Activated CD8-positive, alpha-beta memory T cell treated with anti-CD3 and anti-CD28 coated beads, Interleukin-2, amount 50 U/mL, for 4 hours (primary cell): ENCODE measurements at places on chromosomes 13 and 19.

GRCh38 chr19:5023128-5023571 is 54.2 kb downstream of the KDM4B start:
- no peak for DNase-seq

DNA sequence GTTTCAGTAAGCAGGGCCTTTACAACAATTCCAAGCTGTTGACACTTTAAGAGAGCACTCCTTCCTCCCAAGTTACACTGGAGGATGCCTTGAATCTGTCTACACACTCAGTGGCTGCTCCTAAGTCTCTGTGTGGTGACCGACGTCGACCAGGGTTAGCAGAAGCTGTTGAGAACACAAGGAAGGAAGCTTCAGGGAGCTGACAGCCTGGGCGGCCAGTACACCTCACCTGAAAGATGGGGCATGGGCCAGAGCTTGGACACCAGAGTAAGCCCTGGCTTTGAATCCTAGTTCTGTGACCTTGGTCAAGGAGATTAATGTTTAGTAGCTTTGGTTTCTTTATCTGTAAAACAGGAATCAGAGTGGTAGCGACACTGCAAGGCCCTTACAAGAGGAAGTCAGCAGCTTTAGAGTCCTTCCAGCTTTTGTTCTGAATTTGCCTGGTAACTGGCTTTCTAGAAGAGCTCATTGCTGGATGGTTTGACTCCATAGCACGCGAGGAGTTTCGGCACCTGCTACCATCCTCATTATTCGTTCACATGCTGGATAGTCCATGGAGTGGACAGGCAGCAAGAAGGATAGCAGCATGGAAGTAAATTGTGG is 214.2 kb downstream of the FGF9 start:
- no peak for DNase-seq

- peak; percentile 67 for DNase-seq
Measured at GRCh38 chr19:2083174-2083854, 12.8 kb downstream of the MOB3A start.

GRCh38 chr19:39156326-39157230 is 31.0 kb downstream of the PAK4 start:
- no peak for DNase-seq

GRCh38 chr19:991174-991931 is 7.2 kb downstream of the WDR18 start:
- DNase-seq: peak; percentile 42

DNA sequence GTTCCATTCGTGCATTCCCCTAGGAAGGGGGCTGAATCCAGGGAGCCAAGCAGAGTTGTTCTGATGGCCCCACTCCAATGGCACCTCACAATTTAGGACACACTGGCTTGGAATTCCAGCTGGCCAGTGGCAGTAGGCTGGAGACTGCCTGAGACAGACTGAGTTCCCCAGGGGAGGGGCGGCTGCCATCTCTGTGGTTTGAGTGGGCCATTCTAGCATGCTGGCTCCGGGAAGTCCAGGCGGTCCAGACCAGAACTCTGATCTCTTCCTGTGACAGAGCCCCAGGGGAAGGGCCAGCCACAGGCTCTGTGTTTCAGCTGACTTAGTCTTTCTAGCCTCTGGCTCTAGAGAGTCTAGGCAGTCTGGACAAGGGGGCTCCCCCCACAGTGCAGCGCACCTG is 29.5 kb upstream of the SLC7A1 start:
- no peak for DNase-seq

GRCh38 chr19:30790056-30790680 is 418.0 kb downstream of the ZNF536 start:
- DNase-seq: no peak

- no peak for DNase-seq
Measured at GRCh38 chr13:77620138-77620537, 77.3 kb upstream of the SLAIN1 start.

GRCh38 chr13:26881154-26881553 is 120.6 kb upstream of the GPR12 start:
- no peak for DNase-seq

GRCh38 chr13:74560325-74560724 is 426.1 kb upstream of the KLF12 start:
- no peak for DNase-seq

- DNase-seq: no peak
Measured at GRCh38 chr13:54884682-54885081, 1856.1 kb downstream of the OLFM4 start.

GRCh38 chr13:109273326-109273751 is 513.0 kb downstream of the IRS2 start:
- DNase-seq: no peak

DNA sequence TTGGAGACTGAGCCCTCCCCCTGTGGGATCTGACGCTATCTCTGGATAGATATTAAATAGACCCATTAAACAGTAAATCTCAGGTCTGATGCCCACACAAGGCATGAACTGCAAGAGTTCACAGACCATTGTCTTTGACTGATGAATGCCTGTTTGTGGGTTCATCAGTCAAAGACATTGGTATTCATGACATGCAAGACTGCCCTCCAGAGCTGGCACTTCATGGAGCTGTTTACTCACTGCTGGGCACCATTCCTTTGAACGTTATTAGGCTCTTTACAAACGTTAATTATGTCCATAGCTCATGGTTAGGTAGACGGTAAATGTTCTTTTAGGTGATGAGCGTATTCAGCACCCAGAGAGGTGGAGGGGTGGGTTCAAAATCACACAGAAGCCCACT is 111.8 kb upstream of the PABPC3 start:
- DNase-seq: no peak

DNA sequence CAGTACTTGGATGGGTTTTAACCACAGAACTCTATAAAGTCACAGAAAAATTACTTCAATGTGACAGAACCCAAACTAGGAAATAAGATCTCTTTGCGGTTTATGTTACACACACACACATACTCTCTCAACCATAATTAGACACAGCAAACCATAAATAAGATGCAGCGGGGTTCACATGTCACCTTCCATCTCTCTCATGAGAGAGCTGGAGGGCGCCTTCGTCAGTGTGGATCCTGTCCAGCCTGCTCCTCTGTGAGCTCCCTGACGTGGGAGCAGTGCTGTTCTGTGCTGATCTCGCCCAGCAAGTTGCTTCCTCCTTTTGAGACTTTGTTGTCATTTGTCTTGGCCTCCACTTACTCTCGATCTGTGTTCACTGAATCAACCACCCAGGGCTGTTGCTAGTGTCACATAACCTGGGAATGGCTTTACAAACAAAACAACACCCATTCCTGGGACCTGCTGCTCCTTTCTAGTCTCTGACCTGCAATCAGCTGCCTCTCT is 204.9 kb upstream of the KL start:
- DNase-seq: no peak

GRCh38 chr13:49776871-49777270 is 15.6 kb downstream of the KPNA3 start:
- no peak for DNase-seq

DNA sequence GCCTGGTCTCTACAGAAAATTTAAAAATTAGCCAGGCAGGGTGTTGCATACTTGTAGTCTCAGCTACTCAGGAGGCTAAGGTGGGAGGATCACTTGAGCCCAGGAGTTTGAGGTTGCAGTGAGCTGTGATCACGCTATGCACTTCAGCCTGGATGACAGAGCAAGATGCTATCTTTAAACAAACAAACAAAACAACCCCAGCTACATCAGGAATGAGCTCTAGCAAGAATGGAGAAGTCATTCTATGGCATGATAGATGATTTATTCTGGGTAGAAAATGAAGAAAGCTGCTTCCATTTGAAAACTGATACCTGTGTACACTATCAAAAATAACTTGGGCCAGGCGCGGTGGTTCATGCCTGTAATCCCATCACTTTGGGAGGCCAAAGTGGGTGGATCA is 15.8 kb upstream of the SHISA2 start:
- DNase-seq: no peak

DNA sequence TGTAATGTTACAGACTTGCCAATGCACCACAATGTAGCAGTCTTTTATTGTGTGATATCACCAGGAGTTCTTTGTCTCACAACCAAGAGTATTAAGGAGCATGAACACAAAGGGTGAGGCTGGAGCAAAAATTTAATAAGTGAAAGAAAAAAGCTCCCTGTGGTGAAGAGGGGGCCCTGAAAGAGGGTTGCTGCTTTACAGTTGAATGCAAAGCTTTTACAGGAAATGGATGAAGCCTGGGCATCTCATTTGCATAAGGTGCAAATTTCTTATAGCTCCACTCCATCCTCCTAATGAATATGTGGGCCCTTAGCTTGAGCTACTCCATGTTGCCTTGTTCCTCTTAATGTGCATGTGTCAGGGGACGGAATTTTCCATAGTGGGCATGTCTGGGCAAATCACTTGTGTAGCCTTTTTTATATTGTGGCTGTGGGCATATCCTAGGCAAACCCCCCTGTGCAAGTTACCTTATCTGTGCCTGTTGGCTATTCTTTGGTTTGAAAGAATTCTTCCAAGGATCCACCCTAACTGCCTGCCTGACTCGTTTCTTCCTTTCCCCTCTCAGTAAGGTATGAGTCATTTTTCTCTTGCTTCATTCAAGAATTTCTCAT is 45.3 kb upstream of the TRPC4 start:
- DNase-seq: no peak

DNA sequence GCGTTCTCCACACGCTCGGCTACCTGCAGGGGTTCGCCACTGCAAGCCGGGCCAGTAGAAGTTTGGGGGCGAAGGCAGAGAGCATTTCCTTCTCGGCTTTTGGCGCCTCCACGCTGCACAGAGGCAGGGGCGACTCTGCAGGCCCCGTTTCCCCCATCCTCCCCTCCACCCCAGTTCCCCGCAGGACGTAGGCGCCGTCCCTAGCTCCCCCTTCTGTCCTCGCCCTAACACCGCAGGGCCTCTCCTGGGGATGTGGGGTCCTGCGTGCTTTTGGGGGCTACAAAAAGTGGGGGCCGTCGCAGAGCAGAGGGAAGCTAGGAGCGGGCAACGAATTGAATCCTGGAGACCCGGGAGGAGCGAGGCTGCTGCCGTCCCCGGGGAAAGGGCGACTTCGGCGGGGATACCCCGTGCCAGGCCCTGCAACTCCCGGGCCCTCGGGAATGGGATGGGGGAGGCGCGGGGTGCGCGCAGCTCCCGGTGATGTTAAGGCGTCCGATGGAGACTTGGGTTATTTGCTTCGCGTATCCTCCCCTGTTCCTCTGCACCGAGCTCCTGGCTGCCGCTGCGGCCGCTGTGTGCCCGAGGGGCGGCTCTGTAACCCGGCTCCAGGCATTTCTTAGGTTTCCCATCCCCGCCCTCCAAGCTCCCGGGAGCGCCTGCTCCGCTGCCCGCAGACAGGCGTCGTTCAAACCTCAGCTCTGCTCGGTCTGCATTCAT is 255.9 kb upstream of the SOX21 start:
- DNase-seq: no peak

GRCh38 chr19:53903055-53903680 is 5.9 kb upstream of the CACNG7 start:
- DNase-seq: no peak

DNA sequence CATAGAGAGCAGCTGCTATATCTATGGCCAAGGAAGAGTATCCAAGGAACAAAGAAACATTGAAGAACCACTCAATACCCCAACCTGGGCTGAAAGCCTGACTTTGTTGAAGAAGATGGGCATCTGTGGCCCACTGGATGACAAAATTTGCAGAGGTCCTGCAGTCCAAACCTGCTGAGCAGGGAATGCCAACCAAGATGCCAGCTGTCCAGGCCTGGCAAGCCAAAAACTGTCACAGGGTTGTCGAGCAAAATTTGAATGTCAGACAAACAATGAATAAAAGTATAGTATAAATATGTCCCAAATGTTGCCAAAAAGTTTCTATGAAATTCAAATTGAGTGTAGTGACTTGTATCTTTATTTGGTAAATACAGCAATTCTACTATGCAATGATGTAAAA is 1040.2 kb downstream of the PCDH9 start:
- DNase-seq: no peak

DNA sequence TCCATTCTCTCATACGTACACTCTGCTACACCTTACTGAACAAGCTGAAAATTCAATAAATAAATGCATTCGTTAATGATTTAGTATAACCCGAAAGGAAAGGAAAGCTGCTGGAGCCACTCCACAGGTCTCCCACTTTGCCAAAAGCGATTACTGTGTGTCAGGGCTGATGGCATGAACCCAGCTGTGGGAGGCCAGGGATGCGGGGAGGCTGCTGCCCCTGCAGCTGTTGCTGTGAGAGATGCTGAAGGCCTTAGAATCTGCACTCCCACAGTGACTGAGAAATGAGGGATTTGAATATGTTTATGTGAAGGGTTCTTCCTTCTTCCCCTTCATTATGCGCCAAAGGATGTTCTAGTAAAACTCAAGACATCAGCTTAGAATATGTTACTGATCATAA is 58.7 kb upstream of the NBEA start:
- no peak for DNase-seq

- DNase-seq: peak; percentile 70
Measured at GRCh38 chr19:29680447-29680846, 15.2 kb downstream of the PLEKHF1 start.

DNA sequence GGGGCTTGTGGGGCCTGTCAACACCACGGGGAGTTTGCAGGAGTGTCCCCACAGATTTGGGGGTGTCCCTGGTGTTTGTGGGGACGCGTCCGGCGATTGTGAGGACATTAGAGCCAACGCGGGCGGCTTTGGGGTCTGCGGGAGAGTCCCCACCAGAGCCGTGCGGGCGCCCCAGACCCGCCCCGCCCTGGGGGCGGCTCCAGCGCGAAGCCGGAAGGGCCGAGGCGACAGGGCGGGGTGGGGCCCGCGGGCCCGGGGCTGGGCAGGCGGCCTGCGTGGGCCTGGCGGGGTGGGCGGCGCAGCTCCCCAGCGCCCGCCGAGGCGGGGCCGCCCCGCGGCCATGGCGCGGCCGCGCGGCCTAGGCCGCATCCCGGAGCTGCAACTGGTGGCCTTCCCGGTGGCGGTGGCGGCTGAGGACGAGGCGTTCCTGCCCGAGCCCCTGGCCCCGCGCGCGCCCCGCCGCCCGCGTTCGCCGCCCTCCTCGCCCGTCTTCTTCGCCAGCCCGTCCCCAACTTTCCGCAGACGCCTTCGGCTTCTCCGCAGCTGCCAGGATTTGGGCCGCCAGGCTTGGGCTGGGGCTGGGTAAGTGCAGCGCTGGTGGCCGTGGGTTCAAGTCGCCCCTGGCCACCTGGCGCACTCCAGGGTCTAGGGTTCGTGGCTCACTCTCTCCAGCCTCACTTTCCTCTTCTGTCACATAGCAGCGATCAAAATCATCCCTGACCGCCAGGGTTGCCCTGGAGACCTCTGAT is 10.3 kb downstream of the PDE4A start:
- DNase-seq: no peak

GRCh38 chr13:26619358-26619757 is 61.9 kb downstream of the WASF3 start:
- no peak for DNase-seq

DNA sequence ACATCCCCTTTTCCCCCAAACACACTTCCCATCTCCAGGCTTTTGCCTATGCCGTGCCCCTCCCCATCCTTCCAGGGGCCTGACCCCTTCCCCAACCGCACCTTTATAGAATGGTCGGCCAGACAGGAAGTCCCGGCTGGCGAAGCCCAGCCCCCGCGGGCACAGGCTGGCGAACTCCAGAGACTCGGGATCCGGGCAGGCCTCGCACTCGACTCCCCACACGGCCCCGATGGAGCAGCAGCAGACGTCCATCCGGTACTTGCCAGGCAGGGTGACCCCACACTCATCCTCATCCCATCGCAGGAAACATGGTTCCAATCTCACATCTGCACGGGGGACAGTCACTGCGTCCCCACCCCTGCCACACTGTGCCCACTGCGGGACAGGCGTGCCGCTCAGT is 25.7 kb downstream of the FBN3 start:
- no peak for DNase-seq
